Activated T-helper 1 cell treated with Interleukin-2 at 50 U/mL for 16 hours (primary cell): ENCODE measurements at places on chromosomes 3 and 15.

- DNase-seq = no peak
These were observed 405.9 kb downstream of the ROBO1 start for GRCh38 chr3:79361748-79362378.

DNA sequence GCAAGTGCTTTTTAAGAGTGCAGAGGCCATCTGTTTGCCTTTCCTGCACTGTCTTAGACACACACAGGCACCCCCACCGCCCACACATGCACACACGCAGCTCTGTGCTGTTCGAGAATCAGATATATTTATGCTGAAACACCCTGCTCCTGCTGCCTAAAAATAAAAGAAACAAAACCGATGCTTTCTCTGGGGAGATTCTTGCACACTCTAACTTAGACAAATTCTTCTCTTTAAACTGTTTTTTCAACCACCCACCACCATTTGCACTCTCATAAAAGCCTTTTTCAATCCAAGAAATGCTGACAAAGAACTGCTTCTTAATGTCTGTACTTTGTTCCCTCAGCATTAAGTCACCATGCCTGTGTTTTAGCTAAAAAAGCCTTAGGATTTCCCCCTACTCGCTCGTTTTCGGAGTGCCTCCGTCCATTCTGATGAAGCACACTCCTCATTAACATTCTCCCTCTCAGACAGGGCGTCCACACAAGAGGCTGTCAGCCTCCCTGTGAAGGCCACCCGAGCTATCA lies 26.2 kb downstream of the SLC12A8 start:
- DNase-seq = no peak

DNA sequence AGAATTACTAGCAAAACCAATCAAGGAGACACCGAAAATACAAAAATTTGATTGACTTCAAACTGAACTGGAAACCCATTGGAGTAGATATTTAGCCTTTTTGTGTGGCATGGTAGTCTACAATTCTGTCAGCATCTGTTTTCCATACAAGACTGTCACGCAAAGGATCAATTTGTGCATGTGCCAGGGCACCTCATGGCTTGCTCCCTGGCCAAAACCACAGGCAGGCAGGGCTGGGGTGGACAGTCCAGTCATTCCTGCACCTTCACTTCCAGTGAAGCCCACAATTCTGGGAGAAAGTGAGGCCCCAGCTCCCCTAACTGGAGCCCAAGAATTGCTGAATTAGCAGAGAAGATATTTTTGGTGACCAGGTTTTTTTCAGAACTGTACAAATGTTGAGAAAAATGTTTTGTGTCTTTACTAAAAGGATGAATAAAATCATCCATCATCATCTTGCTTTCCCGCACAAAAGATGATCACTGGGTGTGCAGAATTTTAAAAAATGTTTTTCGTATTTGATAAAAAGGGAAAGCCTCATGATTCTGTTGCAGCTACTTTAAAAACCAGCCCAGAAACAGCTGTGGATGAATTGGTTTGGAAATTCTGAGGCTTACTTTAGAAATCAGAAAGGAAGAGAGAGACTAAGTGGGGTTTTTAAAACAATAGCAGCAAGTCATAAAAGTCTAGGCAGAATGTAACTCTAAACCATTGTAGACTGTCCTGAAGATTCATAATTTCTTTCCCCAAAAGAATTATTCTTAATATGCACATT lies 86.4 kb downstream of the PCCB start:
- DNase-seq = no peak

DNA sequence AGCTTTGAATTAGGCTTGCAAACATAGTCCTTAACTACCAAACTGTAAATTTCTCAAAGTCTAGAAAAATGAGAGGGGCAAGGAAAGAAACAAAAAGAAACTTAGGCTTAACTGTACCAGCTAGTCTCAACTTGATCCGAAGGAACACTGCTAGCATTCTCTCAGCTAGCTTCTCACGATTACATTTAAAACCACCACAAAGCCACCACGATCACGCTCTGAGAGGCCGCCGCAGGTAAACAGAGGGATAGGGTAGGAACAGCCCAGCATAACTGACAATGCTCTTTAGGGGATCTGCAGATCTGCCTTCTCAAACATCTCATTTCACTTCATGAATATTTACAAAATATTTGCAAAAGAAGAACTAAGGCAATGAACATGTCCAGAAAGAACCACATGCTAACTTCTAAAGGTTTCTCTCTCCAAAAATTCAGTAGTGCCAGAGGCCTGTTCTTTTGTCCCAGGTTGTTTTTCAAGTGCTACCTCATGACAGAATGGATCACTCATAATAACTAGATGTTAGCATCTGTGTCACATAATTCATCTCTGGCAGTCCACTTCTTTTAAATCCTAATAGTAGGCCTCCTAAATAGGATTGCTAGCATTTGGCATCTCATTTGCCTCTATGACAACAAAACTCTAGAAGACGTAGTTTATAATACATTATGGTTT lies 18.9 kb downstream of the VGLL4 start:
- DNase-seq = no peak

DNA sequence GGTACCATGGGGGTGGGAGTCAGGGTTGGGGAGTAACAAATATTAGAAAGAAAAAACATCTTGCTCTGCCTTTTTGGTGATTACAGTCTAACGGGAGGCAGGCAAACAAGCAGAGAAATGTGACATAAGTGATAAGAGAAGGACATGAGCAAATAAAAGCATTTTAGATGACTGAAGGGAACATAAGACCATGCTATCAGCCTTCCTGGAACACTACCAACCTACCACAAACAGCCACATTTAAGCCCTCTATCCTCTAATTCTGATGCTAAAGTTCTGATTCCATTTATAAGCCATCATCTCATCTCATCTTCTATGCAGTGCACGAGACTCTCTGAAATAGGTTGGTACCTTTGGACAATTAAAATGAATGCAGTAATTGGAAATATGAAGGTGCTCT lies 243.4 kb upstream of the P2RY1 start:
- no peak for DNase-seq

DNA sequence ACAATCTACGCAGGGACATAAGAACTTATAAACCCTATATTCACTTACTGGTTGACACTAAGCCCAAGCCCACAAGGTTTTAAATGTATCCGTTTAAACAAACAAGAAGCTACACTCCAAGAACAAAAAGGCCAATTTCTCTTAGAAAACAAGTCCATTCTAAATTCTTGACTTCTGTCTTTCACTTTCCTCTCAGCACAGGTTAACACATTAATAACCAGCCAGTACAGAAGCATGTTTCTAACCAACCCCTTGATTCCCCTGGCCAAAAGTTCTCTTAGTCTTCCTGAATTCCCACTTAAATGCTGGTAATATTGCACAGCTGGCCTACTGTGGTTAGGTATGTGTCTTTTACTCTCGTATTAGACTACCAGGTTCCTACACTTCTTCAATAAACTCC lies 4.7 kb downstream of the DMXL2 start:
- DNase-seq = no peak

DNA sequence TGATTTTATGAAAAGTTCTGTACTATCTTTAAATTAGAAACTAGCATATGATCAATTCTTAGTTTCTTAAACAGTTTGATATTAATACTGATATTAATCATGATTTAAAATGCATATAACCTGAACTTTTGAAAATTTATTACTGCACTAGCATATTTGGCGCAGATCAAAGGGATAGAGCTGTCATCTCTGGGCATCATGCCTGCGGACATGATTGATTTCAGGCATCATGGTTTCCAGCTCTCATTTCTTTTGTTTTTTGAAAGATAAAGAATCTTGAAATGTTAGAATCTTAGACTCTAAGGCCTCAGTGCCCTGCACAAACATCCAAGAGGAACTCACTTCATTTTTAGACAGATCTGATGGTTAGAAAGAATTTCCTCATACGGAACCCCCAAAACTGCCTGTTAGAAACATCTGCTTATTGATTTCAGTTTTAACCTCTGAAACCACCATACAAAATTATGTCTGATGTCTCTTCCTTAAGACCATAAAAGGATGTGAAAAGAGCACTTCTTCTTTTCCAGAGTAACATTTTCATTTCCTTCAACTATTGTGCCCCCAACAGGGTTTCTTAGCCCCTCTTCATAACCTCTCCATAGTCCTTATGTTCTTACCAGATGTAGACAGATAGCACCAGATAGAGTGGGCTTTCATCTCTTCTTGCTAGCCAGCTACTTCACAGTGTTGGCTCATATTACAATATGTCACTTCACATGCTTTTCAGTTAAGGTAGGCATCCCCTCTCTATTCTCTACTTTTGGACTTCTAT lies 110.8 kb downstream of the BBX start:
- no peak for DNase-seq

GRCh38 chr3:22835041-22835440 lies 368.1 kb upstream of the UBE2E2 start:
- no peak for DNase-seq

DNA sequence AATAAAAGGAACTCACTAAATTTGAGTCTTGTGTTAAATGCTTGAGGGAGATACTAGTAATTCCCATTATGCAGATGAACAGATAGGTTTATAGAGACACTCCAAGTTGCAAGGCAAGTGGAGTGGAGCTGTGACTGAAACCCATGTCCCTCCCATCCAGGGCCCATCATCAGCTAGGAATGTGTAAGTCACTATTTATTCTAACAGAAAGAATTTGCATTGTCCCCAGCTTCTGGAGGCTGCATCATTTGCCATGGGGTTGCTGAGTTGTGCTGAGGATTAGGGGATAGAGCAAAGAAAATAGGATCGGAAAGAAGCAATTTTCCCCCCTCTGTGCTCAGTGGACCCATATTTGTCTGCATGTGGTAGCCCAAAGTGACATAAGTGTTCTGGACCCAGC lies 197.4 kb upstream of the RGMA start:
- DNase-seq = no peak

- no peak for DNase-seq
These were observed 123.0 kb upstream of the NR2F2 start for GRCh38 chr15:96207377-96208006.

- DNase-seq = no peak
These were observed 207.1 kb downstream of the TP63 start for GRCh38 chr3:189838291-189838690.

- no peak for DNase-seq
These were observed 5.6 kb downstream of the TIGIT start for GRCh38 chr3:114299421-114299820.

DNA sequence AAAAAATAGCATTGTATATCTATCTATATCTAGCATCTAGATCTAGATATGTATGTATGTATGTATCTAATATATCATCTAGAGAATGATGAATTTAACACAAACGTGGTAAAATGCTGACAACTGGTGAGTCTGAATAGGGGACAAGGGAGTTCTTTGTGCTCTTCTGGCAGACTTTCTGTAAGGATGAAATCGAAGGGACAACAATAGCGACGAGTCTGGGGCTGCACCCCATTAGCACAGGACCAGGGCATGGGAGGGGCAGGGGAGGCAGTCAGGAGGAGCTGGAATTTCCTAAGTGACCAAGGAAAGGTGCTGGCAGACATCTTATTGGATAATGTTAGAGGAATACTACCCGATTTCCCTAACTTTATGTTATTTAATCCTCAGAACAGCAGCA lies 7.9 kb downstream of the CCR1 start:
- no peak for DNase-seq

DNA sequence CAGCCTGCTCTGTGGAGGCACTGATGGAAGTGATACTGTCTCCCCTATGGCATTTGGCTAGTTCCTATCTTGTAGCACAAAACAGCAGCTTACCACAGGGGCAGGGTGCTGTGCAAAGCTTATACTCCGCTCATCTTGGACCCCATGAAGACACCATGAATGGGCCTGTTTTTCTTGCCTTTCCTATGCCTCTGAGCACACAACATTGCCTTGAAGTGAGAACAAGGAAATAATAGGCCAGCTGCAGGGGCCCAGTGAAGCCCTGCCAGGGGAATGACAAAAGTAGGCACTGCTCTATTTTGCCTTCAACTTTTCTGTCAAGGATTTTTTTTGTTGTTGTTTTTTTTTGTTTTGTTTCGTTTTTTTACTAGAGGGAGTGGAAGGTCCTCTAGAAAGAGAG lies 110.3 kb downstream of the PDE8A start:
- no peak for DNase-seq
